Stimulated activated CD8-positive, alpha-beta memory T cell treated with anti-CD3 and anti-CD28 coated beads, Interleukin-7, amount 100 ng/mL, for 1 hour (primary cell): ENCODE measurements at places on chromosomes 3 and 15.

- DNase-seq, result no peak
Measured at GRCh38 chr3:29644261-29644660, 363.4 kb downstream of the RBMS3 start.

- DNase-seq, result no peak
Measured at GRCh38 chr15:92095693-92096092, 242.2 kb downstream of the SLCO3A1 start.

DNA sequence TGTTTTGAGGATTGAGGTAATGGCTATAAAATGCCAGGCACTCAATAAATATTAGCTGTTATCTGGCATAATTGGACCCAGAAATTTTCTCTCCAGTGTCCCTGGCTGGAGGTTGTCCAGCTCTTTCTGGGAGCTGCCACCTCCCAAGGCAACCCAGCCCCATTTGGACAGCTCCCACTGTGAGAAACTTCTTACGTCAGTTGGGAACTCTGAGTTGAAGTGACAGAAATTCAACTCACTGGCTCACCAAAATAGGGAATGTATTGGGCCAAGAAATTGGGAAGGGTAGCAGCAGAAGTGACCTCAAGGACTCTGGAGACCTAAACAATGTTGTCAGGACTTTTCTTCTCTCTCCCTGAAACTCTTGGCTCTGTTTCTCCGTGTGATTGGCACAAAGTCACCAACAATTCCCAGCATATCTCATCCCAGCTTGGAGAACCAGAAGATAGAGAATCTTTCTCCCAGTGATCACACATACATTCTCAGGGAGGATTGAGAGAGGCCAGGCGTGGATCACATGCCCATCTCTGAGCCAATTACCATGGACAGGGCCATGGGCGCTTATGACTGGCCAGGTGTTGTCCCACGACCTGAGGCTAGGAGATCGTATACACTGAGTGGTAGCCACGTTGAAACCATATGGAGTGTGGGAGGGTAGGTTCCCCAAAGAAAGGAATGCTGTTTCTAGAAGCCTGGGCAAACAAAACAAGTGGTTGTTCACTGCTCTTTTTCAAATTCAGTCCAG, 22.5 kb upstream of the HCN4 start:
- no peak for DNase-seq

DNA sequence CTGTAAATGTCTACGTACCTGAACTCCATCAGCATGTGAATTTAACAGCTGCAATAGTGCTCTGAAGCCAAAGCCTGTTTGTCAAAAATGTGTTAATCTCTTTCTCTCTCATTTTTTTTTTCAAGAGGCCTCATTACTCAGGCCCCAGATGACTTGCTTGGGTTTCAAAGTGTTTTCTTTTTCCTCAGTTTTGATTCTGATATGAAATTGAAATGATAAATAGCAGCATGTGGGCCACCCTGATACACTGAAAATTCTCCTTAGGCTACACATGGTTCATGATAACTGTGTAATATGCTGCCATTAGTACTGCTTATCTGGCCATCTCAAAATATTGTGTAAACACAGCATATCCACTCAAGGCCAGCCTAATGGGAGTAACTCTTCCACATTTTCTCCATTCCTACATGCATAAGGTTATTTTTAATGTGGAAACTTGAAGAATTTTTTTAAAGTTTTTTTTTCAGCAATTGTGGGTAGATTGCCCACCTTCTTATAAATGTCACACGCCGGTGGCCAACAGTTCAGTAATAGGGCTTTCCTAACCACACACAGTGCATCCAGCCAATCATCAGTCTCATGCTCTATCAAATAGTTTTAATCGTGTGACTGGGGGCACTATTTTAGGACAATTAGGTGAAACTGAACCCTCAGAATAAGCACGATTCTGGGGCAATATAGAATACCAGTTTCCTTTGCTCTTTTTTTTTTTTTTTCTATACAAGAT, 13.1 kb upstream of the DENND4A start:
- no peak for DNase-seq

DNA sequence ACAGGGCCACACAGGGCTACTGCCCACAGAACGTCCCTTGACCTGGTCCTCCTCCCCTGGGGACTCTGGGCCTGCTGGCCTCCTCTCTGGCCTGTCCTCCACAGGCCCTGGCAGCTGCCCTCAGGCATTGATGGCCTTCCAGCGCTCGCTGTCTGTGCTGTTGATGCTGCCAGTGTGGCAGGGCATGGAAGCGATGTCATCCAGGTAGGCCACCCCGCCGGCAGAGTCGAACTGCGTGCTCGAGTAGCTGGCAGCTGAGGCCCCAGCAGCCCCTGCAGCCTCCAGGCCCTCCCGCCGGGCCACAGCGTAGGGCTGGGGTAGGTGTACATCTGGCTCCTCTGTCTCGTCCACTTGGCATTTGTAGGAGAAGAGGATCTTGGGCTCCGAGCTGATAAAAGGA, 17.1 kb downstream of the TPRA1 start:
- DNase-seq, result no peak

DNA sequence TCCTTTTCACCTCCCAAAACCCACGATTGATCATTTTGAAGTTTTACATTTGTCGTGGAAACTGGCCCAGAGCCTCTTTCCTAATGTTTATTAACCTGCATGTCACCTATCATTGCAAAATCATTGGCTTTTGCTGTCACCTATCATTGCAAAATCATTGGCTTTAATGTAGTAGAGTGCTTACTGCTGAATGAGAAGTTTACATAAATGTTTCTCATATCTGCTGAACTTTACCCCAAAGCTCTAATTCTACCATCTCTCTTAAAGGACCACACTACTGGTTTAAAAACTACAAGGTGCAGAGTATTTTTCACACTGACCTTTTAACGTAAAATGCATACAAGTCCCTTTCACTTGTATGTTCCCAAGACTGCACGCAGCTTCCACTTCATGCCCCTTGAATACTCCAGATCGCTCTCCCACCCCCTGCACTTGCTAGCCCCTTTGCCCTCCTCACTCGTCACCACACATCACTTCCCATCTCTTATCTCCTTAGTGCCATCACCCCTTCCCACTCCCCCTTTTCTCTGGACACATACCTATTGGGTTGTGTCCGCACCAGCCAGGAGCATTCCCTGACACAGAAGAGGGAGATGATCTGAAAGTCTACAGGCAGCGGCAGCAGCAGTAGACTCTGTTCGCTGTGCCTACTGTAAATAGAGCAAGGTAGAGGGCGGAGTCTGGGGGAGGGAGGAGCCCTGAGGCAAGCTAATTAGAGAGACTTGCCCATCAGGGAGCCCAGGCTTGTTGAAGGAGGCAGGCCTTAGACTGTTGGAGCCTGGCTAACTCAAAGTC, 30.2 kb upstream of the ATOSA start:
- DNase-seq, result no peak
